NCI-H524 treated with DMSO at 0.1 percent for 48 hours (cell line): ENCODE measurements at places on chromosomes 4 and X.

GRCh38 chr4:182507805-182508204, 264.6 kb downstream of the TENM3 start:
- DNase-seq: peak; percentile 61

DNA sequence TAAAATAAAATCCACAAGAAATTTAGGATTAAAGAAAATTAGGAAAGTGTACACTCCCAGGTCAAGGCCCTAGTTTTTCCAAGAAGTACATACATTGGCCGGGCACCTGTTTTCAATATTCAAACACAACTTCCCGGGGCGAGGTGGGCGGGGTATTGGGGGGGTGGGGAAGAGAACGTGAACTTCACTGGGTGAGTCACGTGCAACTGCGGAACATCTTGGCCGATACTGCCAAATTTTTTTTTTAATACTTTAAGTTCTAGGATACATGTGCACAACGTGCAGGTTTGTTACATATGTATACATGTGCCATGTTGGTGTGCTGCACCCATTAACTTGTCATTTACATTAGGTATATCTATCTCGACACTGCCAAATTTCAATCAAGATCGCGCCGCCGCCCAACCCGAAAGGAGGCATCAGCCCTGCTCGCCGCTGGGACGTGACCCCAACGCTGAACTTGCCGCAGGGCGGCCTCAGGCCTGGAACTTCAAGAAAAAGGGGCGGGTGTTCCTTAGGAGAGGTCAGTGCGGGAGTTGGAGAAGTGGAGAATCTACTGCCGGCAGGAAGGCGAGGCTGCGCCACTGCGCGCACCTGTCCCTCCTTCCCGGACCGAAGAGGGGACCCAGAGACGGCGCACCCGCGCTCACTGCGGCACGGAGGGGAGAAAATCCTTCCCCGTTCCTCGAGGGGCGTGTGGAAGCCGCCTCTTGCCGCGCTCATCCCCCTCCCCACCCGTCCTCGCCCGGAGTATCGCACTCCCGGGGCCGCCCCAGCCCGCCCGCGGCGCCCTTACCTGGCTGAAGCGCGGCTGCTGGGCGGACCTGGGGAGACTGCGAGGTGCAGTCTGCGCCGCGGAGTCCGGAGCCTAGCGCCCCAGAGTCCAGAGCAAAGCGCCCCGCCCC, at the start of gene TEC:
TSS of gene TEC (minus strand) at position 883 of the 905 bp plus-strand sequence. CDS start 41,224 bp downstream, outside the sequence.
- DNase-seq: no peak

GRCh38 chrX:119622356-119623232, 16.4 kb upstream of the NKRF start:
- no peak for DNase-seq

DNA sequence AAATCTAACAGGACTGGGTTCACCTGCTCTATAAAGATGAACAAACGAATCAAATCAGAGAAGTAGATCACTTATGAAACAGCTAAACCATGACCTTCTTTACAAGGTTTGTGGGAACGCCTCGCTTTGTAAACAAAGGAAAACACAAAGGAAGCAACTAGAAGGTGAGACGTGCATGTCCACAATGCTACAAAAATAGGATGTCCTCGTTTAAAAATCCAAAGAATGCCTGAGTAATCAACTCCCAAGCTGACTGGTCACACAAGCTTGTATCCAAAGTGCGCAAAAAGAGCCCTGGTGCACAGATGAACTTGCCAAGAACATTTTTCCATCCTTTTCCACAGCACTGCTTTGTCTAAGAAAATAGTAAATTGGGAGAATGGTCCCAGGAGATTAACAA, 6.3 kb upstream of the SH3KBP1 start:
- no peak for DNase-seq

DNA sequence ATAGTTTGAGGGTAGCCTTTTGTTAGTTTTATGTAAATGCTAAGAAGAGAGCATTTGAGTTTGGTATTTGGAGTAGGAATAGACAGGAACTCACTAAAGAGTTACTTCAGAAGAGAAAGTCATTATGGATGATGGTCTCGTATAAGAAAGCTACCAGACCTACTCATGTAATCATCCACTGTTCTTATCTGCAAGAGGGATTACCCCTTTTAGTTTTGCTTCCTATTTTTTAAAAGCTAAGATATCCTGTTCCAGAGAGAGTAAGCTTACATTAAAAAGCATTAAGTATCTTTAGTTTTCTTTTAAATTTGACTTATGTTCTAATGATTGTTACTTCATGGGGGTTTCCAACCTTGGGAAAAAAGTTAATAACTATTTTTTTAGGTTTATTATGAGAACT, 12.5 kb upstream of the ART3 start:
- DNase-seq: no peak

GRCh38 chrX:116357329-116357728, 79.1 kb upstream of the SLC6A14 start:
- no peak for DNase-seq

GRCh38 chr4:181193131-181193930, 1049.9 kb upstream of the TENM3 start:
- no peak for DNase-seq
